ENCODE measurements at places on chromosomes 13 and 19.

DNA sequence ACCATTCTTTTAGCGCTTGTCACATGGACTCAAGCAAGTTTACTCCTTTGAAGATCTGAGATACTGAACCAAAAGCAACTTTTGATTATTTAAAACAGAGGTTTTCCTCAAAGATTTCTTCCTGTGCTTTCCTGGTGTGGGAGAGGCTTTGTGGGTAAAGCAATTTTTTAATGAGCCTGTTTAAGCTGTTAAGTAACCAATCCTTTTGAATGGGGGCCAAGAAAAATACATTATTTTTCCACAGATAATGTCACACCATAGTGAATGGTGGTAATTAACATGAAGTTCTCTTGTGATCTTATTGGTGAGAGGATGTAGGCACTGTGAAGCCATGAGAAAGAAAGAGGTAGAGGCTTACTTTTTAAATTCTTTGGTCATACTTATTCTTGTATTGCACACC is 55.8 kb upstream of the OBI1 start:
- no peak for DNase-seq

DNA sequence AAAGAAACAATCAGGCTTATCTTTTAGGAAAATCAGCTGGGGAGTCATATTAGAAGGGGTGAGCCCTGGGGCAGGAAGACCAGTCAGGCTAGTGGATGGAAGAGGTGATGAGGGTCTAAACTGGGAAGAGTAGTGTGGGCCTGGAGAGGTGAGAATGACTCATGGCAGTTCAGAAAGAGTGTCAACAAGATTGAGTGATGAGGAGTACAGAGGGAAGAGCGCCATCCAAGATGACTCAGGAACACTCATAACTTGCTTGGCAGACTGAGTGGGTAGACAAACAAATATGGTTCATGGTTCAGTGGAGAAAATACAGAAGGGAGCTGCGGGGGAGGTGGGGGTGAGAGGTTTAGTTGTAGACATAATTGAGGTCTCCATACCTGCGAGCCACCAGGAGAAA is 17.3 kb upstream of the CLDN10 start:
- no peak for DNase-seq

- no peak for DNase-seq
Observed at GRCh38 chr19:1355568-1356507, 27.9 kb upstream of the NDUFS7 start.

- no peak for DNase-seq
Observed at GRCh38 chr19:42693760-42694350, 46.4 kb downstream of the PSG3 start.

DNA sequence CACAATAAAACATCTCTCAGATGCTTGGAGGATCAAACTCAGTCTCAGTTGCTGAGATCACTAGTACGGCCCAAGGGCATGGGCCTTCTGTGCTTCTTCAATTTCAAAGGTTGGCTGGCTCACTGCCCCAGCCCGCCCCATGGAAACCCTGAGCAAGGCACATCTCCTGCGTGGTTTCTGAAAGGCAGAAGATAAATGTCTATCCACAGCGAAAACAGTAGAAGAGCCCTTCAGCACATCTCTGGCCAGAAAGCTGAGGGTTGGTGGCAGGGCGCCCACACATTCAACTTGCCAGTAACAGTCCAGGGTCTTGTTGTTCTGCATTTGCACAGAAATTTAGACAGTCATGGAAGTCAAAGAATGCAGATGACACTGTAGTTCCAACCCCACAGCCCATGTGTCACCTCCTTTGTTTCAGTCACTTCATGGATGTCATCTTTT is 24.0 kb upstream of the KATNAL1 start:
- no peak for DNase-seq

- DNase-seq, result no peak
Observed at GRCh38 chr13:34263681-34264080, 445.7 kb downstream of the RFC3 start.

DNA sequence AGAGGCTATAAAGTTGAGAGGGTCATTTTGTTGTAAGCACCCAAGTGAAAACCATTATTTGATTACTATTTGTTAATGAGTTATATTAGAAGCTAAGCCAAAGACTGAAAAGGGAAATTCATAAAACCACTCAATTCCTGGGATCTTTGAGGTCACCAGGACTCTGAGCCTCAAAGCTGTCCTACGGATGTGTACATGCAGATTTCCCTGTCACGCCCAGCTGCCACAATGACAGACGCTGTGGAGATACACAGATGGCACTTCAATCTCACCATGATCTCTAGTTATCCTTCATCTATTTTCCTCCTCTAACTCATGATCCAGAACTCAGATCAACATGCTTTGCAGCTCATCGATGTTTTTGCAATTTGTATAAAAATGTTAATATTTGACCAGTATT is 403.5 kb upstream of the MIR17HG start:
- no peak for DNase-seq

DNA sequence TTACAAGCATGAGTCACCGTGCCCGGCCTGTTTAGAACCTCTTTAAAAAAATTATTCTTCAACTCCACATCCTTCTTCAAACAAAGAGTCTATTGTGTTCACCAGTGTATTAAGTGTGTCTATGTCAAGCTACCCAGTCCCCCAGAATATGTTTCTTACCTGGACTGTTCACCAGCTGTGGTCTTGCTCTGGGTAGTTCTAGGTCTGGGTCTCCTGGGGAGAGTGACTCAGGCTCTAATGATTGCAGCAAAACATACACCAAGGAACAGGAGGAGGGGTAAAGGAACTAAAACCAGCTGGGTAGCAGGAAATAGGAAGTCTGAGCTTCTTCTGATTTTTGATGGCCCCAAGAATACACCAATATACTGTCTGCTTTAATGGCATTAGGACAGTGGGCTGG is at the start of gene FPR1:
Gene FPR1, minus strand, starts transcription at position 224 of the 400 bp plus-strand sequence. CDS start 4,884 bp downstream, outside the sequence.
- peak; percentile 7 for DNase-seq

- DNase-seq, result no peak
Observed at GRCh38 chr19:38247126-38247525, 9.0 kb downstream of the PPP1R14A start.

DNA sequence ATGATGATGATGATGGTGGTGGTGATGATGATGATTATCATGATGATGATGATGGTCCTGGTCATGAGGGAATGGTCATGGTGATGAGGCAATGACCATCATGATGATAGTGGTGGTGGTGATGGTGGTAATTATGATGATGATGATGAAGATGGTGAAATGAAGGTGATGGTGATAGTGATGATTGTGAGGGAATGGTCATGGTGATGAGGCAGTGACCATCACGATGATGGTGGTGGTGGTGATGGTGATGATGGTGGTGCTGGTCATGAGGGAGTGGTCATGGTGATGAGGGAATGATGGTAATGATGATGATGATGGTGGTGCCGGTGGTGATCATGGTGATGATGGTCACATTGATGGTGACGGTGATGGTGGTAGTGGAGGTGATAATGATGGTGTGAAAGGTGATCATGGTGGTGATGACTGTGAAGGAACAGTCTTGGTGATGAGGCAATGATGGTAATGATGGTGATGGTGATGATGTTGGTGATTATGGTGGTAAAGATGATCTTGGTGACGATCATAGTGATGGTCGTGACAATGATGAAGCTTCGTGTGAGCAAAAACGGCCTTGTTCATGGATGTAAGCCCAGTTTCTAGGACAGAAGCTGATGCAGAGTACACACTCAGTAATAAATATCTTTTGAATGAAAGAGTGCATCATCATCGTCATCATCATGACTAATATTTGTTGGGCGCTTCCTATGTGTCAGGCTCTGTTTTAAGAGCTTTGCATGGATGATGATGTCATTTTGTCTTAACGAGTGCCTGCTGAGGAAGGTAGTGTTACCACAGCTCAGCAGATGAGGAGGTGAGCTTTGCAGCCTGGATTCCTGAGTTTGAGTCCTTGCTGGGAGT is 17.3 kb downstream of the SBK2 start:
- DNase-seq, result no peak

- no peak for DNase-seq
Observed at GRCh38 chr13:19634256-19634740, 839 bp downstream of the MPHOSPH8 start.

- DNase-seq, result peak; percentile 77
Observed at GRCh38 chr19:38224014-38224862, at the start of gene DPF1. TSS of gene DPF1 (minus strand) at chr19:38224222. CDS start at chr19:38224142, 80 bp downstream.

DNA sequence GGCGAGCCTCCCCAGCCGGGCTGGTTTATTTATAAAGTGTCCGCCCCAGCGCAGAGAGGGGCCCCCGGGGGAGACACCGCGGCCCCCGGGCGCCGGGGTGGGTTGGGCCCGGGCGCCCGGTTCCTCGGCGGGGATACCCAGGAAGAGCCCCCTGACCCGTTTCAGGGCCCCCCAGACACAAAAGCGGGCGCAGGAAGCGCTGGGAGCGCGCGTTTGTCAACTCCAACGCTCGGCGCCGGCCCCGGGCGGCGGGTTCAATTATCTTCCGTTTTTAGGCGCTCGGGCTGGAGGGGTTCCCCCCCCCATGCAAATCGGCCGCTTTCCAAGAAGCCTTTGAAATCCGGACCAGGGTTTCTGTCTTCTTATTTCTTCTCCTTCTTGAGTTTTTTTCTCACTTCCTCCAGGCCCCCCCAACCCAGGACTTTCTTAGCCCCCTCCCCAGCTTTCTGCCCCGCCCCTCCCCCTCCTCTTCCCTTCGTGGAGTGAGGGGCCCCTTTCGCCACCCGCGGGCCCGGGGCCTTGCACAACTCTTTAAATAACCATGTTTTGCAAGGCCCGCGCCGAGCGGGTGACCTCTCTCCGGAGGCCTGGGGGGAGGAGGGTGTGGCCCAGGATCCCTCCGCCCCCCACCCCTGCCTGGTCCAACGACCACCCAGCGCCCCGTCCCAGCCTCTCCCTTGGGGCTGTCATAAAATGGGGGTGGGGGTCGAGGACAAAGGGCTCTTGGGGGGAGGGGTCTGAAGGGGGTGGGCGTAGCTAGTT is 935 bp downstream of the ARID3A start:
- peak; percentile 71 for DNase-seq

- peak; percentile 20 for DNase-seq
Observed at GRCh38 chr19:29704562-29705558, 10.2 kb downstream of the C19orf12 start.

DNA sequence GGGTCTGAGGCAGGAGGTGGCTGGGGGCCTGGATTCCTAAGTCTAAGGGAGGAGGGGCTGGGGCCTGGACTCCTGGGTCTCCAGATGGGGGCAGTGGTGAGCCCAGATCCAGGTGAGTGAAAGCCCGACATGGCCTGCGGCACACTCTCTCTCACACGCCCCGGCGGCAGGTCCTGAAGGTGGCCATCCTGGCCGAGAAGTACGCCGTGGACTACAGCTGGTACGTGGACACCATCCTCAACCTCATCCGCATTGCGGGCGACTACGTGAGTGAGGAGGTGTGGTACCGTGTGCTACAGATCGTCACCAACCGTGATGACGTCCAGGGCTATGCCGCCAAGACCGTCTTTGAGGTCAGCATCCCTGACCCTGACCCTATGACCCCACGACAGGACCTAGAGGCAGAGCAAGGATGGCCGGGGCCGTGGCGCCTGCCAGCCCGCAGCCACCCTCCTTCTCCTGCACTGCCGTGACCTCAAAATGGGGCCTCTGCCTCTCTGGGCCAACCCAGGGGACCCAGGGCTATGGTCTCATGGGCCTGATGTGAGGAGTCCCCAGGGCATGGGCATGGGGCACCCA is 13.2 kb downstream of the FUZ start:
- no peak for DNase-seq

DNA sequence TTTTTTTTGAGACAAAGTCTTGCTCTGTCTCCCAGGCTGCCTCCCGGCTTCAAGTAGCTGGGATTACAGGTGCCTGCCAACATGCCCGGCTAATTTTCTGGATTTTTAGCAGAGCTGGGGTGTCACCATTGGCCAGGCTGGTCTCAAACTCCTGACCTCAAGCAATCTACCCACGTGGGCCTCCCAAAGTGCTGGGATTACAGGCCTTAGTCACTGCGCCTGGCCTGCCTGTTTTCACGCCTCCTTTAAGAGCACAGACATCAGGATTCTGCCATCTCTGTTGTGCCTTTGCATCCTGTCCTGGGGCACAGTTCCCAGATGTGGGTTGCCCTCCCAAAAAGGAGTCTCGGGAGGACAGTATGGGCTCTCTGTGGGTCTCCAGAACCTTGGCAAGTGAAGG is 2.5 kb upstream of the PRAM1 start:
- DNase-seq, result no peak

DNA sequence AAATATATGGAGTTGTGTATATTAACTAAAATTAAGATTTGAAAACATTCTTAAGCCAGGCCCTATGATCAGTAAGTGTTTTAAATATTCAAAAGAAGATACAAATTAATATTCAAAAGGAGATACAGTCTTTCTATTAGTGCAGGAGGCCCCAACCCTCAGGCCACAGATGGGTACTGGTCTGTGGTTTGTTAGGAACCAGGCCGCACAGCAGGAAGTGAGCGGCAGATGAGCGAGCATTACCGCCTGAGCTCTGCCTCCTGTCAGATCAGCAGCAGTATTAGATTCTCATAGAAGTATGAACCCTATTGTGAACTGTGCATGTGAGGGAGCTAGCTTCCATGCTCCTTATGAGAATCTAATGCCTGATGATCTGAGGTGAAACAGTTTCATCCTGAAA is 232.9 kb downstream of the FOXO1 start:
- peak; percentile 36 for DNase-seq

Measured in stimulated activated naive B cell treated with anti-CD40 and anti-IgM and Interleukin-4, amounts not matched to agents 10 μg/mL and 1 μg/mL and 100 μg/mL, for 72 hours (primary cell).